ENCODE measurements at places on chromosomes 12 and 14. TPM values are rescaled to one million over a fixed set of nuclear protein-coding genes. Genes with fewer than 3 reads are reported as not detected.

Gene NANOG
- total RNA-seq: not detected

DNA sequence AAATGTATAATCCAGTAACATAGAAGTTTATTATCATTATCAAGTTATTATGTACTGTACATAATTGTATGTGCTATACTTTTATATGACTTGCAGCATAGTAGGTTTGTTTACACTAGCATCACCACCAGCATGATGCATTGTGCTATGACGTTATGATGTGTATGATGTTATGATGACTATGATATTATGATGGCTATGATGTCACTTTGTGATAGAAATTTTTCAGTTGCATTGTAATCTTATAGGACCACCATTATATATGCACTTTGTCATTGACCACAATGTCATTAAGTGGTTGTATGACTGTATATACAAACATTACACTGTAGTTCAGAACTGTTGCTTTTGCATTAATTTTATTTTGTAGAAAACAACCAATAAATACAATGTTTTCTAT, 173.4 kb downstream of the PPFIA2 start:
- H3K27ac ChIP-seq: no peak overlapping the region
- H3K36me3 ChIP-seq: no peaks in the 10 kb centered on the region
- no peaks in the 10 kb centered on the region for H3K4me1 ChIP-seq
- no peak overlapping the region for H3K4me3 ChIP-seq
- H3K27me3 ChIP-seq: no peaks in the 10 kb centered on the region
- no peak for DNase-seq

DNA sequence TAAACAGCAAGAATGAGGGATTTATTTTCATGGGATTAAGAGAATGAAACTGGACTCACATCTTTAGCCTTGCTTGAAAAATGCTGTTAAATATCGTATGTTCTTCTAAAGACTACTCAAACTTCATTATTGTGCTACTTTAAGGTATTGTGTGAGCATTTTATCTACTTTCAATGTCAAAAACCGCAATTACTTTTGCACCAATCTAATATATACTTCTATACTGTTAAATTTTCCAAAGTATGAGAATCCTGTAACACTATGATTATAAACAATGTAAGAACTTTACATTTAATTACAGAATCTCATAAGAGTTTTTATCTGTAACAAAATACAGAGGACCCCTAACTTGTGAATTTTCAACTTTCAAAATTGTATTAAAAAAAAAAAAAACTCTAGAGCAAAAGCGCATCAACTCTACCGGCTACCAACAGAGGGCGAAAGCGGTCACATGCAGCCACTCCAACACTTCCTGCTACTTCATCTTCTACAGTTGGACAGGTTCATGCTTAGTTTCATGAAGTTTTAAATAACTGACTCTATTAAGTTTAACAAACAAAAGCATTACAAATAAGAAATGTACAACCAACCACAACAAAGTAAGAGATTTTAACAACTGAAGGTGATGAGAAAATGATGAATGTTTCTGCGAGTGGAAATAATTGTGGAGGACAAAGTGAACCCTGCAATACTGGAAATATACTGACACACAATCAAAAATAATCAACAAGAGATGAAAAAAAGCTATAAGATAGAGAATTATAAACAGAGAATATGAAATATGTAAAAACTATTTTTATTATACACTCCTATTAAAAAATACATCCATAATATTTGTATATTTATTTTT, 210.9 kb downstream of the MED13L start:
- H3K36me3 ChIP-seq: no peaks in the 10 kb centered on the region
- H3K27ac ChIP-seq: no peak overlapping the region
- no peak overlapping the region for H3K4me3 ChIP-seq
- H3K27me3 ChIP-seq: no peaks in the 10 kb centered on the region
- H3K4me1 ChIP-seq: no peaks in the 10 kb centered on the region

Gene GRIN2B
- 2.1 TPM for total RNA-seq

DNA sequence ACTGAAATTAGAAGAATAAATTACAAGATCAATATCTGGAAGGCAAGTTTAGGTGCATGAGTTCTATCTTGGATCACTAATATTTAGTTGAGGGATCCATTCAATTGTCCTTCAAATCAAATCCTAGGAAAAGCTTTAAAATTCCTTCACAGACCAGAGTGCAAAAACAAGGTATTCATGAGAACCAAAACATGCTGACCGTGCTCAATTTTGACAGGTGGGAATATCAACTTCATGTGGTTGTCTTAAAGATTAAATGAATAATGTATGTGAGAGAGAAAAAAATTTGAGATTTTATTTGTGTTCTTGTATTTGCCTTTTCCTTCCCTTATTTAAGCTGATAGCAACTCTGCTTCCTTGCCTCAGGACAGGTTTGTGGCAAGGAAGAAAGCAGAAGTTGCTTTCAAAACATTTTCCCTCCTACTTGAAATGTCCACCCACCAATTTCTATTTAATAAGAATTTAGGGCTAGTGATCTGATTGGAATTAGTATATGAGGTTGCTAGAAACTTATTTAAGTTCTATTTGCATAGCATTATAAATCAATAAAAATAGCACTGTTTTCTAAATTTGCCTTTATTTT, 4.9 kb upstream of the PPP1R12A start:
- no peaks in the 10 kb centered on the region for H3K36me3 ChIP-seq
- H3K27me3 ChIP-seq: no peaks in the 10 kb centered on the region
- no peak overlapping the region for H3K27ac ChIP-seq
- H3K4me3 ChIP-seq: no peak overlapping the region
- peaks cover 4% of the 10 kb centered on the region for H3K4me1 ChIP-seq

GRCh38 chr12:111409403-111409779, 3.7 kb downstream of the SH2B3 start:
- H3K27me3 ChIP-seq: no peaks in the 10 kb centered on the region
- no peak for DNase-seq
- H3K4me1 ChIP-seq: peaks cover 31% of the 10 kb centered on the region
- H3K4me3 ChIP-seq: peak overlapping the region; percentile 4
- H3K36me3 ChIP-seq: no peaks in the 10 kb centered on the region
- peak overlapping the region; percentile 60 for H3K27ac ChIP-seq

DNA sequence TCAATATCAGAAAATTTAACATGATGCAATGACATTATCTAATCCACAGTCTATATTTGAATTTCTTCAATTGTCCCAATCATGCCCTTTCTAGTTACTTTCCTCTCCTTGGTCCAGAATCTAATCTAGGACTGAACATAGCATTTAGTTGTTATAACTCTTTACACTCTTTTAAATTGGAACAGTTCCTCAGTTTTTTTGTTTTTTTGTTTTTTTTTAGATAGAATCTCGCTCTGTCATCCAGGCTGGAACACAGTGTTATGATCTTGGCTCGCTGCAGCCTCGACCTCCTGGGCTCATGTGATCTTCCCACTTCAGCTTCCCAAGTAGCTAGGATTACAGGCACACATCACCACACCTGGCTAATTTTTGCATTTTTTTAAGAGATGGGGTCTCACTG, 63.1 kb downstream of the RERG start:
- DNase-seq: no peak
- no peaks in the 10 kb centered on the region for H3K4me1 ChIP-seq
- no peaks in the 10 kb centered on the region for H3K36me3 ChIP-seq
- no peak overlapping the region for H3K27ac ChIP-seq
- no peaks in the 10 kb centered on the region for H3K27me3 ChIP-seq

GRCh38 chr12:45981075-45981837, 9.1 kb downstream of the SCAF11 start:
- H3K4me1 ChIP-seq: no peaks in the 10 kb centered on the region
- DNase-seq: no peak
- H3K36me3 ChIP-seq: no peaks in the 10 kb centered on the region

DNA sequence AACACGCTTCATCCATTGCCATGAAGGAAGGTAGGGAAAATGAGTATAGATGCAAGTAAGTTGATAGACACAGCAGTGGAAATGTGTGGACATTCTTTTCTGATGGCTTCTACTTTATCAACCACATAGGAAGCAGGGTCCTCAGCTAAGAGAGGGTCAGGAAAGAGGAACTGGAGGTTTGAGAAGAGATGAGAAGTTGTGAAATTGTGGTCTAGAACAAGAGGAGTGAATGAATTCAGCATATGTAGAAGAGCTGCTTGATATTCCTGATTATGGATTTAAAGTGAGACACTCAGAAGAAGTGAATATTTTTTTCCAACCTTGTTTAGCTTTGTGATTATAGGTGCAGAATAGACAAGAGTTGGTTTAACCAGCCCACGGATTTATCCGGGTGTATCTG, 128.5 kb downstream of the SLC15A5 start:
- H3K4me1 ChIP-seq: no peaks in the 10 kb centered on the region
- DNase-seq: no peak
- no peak overlapping the region for H3K4me3 ChIP-seq
- no peak overlapping the region for H3K27ac ChIP-seq
- no peaks in the 10 kb centered on the region for H3K36me3 ChIP-seq

Gene KRT73
- total RNA-seq: not detected

DNA sequence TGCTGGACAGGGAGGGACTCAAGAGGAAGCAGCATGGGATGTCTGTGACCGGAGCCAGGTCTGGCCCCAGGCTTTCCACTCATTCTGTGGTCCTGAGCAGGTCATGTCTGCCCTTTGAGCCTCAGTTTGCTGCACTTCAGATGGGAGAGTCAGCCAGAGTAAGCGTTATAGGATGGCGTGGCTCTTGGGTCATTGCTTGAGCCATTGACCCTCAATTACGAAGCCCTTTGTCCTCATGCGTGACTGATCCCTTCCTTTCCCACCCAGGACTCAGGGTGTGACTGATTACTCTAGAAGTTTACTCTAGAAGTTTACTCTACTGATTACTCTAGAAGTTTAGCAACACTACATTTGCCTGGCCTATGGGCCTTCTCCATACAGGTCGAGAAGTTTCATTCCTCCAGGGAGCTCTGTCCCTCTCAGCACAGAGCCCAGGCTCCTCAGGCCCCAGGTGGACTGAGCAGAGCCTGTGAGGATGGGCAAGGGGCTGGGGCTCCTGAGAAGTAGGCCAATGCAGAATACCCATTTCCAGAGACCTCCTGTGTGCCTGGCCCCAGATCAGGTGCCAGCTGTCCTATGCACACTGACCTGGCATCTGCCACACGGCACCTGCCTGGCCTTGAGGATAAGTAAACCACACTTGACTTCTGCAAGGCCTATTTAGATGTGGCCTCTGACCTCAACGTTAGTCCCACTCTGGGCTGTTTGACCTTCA, 7.6 kb upstream of the IFI27 start:
- H3K27me3 ChIP-seq: no peaks in the 10 kb centered on the region
- no peak overlapping the region for H3K4me3 ChIP-seq
- DNase-seq: peak; percentile 50
- H3K36me3 ChIP-seq: no peaks in the 10 kb centered on the region

Gene RHEBL1
- 0.27 TPM for total RNA-seq

Gene KERA
- total RNA-seq: not detected

Gene NELL2
- 3.0 TPM for total RNA-seq

Gene TOMM20L
- total RNA-seq: not detected

Gene APOF
- total RNA-seq: 0.15 TPM
